ENCODE measurements at places on chromosomes 16 and 17.

DNA sequence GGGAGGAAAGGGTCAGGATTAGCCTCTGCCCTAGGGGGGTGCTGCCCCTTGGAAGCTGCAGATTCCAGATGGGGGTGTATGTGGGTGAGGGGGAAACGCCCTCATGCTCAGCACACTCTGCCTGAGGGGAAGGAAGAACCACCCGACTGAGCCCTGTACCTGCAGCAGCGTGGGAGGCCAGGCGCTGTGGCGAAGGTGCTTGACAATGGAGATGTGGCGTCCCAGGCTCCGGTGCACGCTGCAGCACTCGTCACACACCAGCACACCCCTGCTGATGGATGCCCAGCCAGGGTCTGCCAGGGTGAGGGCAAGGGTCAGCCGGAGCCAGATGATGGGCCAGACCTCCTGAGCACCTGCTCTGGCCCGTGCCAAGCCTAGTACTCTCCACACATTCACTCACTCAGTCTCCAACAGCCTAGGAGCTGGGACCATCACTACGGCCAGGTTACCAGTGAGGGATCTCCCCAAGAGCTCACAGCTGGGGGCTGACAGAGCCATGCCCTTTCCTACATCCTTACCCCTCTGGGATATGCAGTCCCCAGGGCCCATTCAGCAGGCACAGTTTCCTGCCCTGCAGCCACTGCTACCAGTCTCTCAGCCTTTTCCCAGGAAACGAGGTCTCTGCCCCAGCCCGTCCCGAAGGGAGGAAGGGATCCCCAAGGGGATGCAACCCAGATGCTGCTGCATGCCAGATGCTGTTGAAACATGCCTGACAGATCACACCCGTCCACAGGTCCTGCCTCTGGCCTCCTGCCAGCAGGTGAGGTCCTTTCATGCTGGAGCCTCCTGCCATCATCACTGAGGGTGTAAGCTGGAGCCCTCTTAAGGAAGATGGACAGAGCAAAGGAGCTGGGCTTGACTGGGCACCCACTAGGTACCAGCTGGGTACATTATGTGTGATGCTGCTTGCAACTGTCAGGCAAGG, 5.9 kb downstream of the GIT1 start:
- no peak for DNase-seq

GRCh38 chr16:4053301-4053845, 62.9 kb downstream of the ADCY9 start:
- DNase-seq, result no peak

- DNase-seq, result no peak
These were observed 12.1 kb upstream of the USP36 start for GRCh38 chr17:78852709-78853121.

- no peak for DNase-seq
These were observed 4.7 kb downstream of the ZPBP2 start for GRCh38 chr17:39872751-39873150.

- DNase-seq, result no peak
These were observed 18.9 kb upstream of the KCNJ12 start for GRCh38 chr17:21357281-21357680.

GRCh38 chr16:11506741-11507305, 79.9 kb downstream of the LITAF start:
- DNase-seq, result no peak

DNA sequence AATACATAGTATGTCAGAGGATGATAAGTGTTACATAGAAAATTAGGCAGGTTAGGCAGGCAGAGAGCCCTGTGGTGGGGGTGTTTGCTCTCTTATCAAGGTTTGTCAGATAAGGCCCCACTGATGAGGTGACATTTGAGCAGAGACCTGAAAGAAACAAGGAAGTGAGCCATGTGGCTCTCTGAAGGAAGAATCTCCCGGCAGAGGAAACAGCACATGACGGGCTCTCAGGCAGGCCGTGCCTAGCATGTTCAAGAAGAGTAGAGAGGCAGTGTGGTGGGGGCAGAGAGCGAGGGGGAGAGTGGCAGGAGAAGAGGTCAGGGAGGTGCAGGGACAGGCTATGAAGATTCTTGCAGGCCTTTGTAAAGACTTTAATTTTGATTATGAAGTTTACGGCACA, 82.0 kb upstream of the ASIC2 start:
- DNase-seq, result no peak

DNA sequence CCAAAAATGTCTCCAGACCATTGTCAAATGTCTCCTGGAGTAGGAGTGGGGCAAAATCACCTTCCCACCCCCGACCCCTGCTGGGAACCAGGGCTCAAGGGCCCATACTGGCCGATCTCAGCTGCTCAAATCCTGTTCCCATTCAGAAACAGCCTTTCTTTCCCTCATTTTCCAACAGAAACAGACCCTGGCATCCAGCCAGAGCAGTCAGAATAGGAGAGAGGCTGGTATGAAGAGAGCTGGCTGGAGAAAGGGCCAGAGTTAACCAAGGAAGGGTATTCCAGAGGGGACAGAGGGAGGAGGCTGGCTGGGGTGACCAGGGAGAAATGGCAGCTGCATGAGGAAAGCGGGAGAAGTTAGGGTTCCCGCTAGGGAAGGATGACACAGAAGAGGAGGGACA, 199.1 kb downstream of the XYLT1 start:
- no peak for DNase-seq

DNA sequence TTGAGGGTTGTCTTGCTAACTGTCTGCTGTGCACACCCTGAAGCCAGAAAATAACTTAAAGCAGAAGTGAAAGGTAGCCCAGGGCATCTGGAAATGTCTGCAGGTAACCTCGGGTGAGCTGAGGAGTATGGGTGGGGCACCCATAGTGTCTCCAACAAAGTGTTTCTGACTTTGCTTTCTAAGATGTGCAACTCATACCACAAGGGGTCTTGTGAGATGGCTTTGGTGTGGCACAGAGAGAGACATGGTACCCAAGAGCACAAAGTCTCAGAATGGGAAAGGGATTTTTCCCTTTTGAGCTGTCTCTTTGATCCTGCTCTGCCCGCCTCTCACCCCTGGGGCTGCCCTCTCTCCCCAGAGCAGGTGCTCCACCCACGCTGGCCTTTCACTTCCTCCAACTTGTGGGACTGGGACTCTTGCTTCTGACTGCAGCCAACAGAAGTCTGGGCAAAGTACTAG, 6.9 kb downstream of the CHD9 start:
- no peak for DNase-seq

DNA sequence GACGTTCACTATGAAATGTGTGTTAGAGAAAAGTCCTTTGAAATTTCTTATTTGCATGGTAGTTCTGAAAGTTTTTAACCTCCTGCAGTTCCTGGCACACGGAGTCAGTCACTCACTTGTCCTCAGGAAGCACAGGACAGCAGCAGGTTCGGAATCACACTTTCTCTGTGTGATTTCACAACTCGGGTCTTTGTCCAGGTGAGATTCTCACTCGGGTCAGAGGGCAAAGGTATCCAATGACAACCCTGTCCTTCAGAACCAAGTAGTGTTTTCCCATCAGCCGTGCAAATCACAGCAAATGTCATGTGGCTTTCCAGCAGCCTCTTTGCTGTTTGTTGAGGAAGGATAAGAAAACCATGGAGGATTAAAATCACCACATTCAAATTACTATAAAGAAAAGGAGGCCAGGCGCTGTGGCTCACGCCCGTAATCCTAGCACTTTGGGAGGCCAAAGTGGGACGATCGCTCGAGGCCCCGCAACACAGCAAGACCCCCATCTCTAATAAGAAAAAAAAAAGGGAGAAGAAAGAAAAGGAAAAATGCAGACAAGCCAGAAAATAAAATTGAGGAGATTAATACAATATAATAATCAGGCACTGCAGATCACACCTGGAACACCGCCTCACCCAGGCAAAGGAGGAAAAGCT, 22.0 kb downstream of the ADCY9 start:
- no peak for DNase-seq

DNA sequence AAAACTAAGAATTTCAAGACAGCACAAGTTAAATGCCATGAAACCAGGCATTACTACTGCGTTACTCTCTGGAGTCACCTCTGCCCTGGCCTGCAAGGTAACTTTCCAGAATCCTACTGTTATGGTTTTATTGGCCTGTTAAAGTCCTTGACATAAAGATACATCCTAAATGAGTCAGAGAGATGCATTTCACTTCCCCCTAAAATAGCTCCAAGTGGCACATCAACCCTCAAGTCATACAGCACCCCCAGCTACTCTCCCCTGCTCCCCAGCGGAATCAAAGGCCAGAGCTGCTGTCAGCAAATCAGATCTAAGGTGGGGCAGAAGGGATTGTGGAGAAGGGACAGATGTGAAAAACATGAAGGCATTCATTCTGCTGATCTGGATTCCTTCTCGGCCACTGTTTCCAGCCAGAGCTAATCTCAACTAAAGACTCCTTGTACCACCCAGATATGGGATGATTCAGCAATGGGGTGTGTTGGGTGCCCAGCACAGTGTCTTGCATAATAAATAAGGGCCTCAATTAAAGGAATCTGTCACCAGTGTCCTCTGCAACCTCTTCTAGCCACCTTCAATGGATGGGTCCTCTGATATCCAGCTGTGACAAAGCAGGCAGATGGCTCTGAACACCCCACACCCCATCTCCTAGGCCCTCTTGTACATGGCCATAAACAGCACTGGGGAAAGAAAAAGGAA, 8.5 kb upstream of the CCL1 start:
- DNase-seq, result no peak

GRCh38 chr16:89741342-89742014, 20.1 kb downstream of the ZNF276 start:
- DNase-seq, result no peak

GRCh38 chr16:46673320-46674013, 15.5 kb downstream of the VPS35 start:
- peak; percentile 5 for DNase-seq

- no peak for DNase-seq
These were observed 1.3 kb downstream of the TUBB3 start for GRCh38 chr16:89924297-89924924.

GRCh38 chr17:30534298-30534697, 57.1 kb downstream of the GOSR1 start:
- no peak for DNase-seq

DNA sequence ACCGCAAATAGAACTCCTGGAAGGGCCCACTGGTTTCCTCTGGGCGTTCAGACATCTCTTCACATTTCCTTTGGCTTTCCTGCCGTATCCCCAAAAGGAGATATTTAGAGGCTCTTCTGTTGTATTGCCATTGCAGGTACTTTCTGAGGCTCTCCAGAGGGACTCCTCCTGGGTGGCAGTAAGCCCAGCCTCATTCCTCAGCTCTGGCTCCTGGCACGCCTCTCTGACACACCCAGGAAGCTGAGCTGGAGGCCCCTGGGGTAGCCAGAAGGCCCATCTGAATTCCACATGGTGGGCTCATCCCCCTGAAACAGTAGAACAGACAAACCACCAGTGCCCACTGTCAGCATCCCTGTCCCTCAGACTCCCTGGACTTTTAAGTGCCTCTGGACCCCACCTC, 206.7 kb downstream of the PARN start:
- DNase-seq, result no peak

DNA sequence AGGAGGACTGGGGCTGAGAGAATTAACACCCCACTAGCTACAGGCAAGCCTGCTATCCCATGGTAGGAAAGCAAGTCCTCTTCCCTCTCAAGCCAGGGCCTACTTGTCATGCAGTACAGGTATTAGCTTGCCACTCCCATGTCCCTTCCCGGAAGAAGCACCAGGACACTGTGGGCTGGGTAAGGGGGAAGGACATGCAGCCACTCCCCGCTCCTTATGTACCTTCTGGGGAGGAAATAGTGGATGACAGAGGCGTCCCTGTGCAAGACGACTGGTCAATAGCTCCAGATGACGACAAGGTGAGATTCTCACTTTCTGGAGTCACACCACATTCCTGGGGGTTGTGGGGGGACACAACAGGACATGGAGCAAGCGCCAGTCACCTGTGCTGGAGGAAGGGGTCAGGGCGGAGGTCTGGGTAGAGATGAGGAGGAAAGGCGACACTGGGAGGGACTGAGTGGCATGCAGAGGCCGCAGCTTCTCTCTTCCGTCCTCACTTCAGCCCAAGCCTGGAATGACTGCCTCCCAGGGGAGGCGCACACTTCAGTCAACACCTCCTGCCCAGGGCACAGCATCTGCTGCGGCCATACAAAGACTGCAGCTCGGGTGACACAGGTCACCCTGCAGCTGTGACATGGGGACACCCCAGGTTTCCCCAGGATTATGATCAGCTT, 15.1 kb upstream of the FOXJ1 start:
- no peak for DNase-seq

GRCh38 chr17:82963104-82963950, 116.1 kb upstream of the METRNL start:
- no peak for DNase-seq

GRCh38 chr17:26792486-26792885, 501.4 kb upstream of the WSB1 start:
- no peak for DNase-seq

- no peak for DNase-seq
These were observed 4.5 kb upstream of the CCDC57 start for GRCh38 chr17:82217120-82217529.

DNA sequence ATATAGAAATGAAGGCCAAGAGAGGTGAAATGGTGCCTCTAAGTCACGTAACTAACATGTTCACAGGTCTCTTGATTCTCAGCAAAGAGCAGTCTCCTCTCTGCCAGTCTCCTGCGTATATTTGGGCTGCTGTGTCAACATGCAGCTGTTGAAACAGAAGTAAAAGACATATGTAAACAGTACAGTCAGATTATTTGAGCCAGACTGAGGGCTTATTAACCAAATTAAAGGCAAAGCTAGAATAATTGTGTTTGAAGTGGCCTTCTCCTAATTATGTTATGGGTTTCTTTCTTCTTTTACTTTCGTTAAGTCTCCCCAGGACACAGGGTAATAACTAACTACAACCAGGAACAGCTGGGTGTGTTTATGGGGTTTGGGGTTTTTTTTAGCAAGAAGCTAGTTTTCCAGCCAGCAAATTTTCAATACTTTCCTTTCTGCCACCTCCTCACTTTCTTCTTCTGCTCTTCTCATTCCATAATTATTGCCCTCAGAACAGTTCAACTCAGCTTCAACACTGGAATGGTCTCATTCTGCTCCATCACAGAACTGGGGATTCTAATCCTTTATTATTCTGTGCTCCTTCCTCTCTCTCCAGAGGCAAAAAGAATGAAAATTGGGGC, 18.4 kb downstream of the G6PC1 start:
- no peak for DNase-seq

DNA sequence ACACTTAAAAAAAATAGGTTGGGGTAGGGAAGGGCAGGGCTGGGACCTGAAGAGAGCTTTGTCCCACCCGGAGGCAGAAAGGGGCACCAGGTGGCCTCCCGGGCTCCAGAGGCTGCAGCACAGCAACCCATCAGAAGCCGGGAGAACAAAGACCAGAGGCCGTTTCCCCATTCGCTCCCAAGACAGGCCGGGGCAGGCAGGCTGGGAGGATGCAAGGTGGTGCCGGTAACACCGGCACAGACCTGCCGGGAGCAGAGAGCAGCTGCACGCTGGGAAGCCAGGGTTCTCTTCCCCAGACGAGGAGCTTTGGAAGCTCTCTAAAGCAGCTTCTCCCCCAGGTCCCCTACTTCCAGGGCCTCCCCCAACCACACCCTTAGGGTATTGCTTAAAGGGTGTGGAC, 5.6 kb downstream of the PPL start:
- DNase-seq, result no peak

DNA sequence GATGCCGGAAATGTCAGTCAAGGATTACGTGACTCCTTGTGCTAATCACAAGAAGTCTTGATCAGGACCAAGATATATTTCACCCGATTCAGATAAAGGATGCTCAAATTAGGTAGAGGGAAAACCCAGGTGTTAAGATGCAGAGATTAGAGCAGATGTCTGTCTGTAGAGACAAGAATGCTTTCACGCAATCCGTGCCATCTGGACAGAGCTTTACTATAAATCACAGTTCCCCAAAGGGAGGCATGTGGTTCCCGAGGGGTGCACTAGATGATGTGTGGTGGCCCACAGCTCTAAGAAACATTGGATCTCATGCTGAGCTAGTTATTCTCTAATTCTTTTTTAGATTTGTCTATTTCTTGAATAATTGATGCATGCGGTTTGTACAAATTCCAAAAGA, 9.8 kb upstream of the MAP3K14 start:
- no peak for DNase-seq
